Pulmonary artery endothelial cell (primary cell): ENCODE measurements at places on chromosomes 7 and 10. TPM values are rescaled to one million over a fixed set of nuclear protein-coding genes. Genes with fewer than 3 reads are reported as not detected.

DNA sequence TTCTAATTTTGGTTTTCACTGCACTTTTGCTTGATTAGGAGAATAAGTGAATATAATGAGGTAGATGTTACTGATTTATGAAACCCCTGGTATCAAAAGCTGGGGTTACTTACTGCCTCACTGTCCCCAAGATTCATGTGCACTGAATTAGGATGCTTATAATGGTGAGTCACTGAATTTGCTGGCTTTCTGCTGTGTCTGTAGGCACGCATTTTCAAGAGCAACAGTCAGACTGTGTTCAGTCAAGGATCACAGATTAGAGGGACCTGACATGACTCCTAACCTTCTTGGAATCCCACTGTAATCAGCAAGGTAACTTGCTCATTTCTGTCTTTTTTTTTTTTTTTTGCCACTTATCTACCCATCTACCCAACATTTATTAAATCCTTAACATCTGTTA is 59.7 kb downstream of the GPR85 start:
- no peak for DNase-seq

The GCK gene
- 0.26 and 0.39 TPM in 2 replicates for total RNA-seq

The ADIRF gene
- 14.3 and 36.5 TPM in 2 replicates for total RNA-seq

- no peak for DNase-seq
Measured at GRCh38 chr10:79130846-79131245, 62.1 kb downstream of the ZMIZ1 start.

The TAF6 gene
- total RNA-seq = 30.5 and 40.4 TPM in 2 replicates

The CCDC201 gene
- total RNA-seq = not detected in 2 replicates

The FZD8 gene
- 19.3 and 45.4 TPM in 2 replicates for total RNA-seq

DNA sequence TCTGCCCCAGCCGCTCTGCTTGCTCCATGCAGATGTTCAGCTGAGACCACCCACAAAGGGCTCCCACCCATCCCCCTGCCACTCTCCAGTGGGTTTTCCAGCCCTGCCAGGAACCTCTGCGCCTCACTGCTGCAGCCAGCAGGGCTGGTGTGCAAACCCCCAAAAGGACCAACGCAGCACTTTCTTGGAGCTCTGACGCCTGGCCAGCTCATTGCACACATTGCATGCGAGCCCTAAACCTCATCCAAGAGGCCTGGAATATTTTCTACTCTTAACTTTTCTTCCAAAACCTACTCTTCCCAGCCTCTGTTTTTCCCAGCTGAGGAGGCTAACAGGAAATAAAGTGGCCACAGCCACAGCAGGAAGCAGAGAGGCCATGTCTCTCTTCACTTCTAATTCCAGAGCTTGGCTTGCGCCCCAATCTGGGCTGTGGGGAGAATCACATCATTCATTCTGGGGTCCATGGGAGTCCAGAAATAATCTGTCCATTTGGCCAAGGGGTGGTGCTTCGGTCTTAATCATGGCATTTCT is 4.6 kb upstream of the FAM170B start:
- DNase-seq = no peak

The CNNM1 gene
- under 0.01 and 0.04 TPM in 2 replicates for total RNA-seq

GRCh38 chr7:31046723-31047122 is 5.4 kb upstream of the ADCYAP1R1 start:
- no peak for DNase-seq

The TRPV5 gene
- total RNA-seq = not detected in 2 replicates

DNA sequence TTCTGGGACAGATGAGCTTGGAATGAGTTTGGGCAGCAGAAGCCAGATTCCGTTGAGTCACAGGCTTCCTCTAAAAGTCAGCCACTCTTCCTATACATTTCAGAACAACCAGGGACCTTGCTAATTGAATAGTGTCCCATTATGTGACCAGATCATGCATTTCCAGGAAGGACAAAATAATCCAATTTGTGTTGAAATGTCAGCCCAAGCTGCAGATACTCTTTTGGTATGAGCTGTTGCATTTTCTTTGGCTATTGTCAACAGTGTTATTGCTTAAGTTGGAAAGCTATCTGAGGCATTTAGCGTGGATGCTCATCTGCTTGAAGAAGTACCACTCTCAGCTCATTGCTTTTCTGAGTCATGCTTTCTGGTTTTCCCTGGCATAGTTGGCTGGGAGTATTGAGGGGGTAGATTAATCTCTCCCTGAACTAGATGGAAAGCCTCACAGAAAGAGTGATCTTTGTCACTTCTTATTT is 223.7 kb upstream of the HABP2 start:
- DNase-seq = no peak

DNA sequence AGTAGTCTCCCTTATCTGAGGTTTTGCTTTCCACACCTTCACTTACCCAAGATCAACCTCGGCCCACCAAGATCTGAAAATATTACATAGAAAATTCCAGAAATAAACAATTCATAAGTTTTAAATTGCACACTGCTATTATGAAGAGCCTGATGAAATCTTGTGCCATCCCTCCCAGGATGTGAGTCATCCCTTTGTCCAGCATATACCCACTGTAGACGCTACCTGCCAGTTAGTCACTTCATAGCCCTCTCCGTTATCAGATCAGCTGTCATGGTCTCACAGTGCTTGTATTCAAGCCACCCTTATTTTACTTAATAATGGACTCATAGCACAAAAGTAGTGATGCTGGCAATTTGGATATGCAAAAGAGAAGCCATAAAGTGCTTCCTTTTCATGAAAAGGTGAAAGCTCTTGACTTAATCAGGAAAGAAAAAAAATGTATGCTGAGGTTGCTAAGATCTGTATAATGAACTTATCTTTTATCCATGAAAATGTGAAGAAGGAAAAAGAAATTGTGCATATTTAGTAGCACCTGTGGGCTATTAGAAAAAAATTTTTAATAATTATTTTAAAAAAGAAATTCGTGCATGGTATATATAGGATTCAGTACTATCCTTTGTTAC is 9.8 kb upstream of the MRPS16 start:
- DNase-seq = no peak

GRCh38 chr7:147990942-147991341 is 599.6 kb upstream of the C7orf33 start:
- no peak for DNase-seq

DNA sequence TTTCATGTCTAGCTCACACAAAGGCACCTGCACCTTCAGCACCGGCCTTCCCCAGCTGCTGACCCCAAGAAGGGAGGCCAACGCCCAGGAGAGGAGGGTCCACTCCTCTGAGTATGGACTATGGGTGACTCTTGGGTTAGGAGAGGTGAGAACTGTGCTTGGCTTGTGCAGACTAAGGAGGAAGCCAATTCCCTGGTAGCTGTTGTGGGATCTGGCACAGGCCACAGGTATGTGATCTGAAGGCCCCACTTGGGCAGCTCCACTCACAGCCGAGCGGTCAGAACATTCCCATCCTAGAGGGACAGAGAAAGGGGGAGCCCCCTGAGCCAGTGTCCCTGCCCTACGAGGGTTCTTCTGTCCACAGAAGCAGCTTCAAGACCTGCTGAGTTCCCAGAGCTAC is 52.8 kb upstream of the FIGNL1 start:
- DNase-seq = no peak

DNA sequence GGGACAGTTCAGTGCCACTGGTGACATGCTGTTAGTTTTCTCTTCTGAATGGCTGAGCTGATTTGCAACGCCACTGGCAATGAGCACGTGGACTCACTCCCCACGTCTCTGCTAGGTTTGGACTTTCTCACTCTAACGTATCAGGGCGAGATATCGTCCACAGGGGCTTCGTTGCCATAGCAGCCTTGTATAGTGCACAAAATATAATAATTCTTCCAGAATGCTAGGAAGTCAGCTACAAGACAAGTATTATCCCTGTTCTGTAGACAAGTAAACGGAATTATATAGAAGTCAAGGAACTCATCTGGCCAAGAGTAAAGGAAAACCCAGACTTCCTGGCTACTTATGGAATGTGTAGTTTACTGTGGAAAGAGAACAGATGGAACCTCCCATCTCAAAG is 226.8 kb downstream of the ARHGAP21 start:
- DNase-seq = no peak

DNA sequence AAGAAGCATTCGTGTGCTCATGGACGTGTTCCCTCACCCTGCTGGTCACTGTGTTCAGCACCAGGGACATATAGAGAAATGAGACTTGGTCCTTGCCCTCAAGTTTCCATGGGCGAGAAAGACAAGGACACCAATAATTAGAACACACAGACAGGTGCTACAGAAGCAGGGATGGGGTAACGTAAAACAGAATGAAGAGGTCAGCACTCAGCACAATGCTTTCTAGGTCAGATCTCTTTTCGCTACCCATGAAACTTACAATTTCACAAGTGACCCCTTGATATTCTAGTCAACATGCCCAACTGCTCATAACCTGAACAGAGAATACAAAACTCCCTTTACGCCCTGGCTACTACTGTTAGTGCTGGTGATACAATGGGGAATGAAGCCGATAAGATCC is 6.0 kb upstream of the ANK3 start:
- DNase-seq = no peak

DNA sequence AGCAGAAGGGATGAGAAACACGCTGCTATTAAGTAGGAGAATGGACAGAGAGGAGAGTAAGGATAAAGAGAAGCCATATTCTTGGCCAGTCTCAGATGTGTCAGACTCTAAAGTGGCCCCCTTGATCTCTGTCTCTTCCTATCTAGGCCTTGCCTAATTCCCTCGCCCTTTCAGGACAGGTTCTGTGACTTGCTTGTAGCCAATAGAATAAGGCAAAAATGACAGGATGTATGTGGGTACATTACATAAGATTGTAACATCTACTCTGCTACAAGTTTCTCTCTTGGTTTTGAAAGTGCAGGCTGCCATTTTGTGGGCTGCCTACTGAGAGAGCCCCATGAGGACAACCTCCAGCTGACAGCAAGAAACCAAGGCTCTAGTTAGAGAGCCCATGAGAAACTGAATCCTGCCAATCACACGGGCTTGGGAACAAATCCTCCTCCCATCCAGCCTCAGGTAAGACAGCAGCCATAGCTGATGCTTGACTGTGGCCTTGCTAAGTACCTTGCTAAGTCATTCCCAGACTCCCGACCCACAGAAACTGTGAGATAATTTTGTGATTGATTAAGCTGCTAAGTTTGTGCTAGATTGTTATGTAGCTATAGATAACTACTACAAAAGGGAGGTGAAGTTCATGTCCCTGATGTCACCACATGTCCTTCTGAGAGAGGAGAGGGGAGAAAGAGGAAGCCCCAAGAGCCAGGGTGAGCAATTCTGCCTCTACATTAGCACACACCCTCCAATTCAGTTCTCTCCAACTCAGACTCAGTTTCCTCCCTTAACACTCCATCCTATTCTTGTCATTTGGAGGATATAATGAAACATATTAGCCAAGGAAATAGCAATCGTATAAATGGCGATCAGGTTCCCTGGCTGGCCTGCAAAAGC is 185.5 kb downstream of the SGMS1 start:
- DNase-seq = no peak

- no peak for DNase-seq
Measured at GRCh38 chr7:33701189-33701740, 204.1 kb upstream of the BMPER start.

- no peak for DNase-seq
Measured at GRCh38 chr10:69994262-69994661, 58.4 kb upstream of the MACROH2A2 start.

GRCh38 chr7:139370301-139370942 is 10.7 kb downstream of the LUC7L2 start:
- no peak for DNase-seq

- no peak for DNase-seq
Measured at GRCh38 chr7:152074673-152075072, 49.2 kb downstream of the GALNT11 start.

The TRIL gene
- total RNA-seq = 0.33 and 0.63 TPM in 2 replicates

DNA sequence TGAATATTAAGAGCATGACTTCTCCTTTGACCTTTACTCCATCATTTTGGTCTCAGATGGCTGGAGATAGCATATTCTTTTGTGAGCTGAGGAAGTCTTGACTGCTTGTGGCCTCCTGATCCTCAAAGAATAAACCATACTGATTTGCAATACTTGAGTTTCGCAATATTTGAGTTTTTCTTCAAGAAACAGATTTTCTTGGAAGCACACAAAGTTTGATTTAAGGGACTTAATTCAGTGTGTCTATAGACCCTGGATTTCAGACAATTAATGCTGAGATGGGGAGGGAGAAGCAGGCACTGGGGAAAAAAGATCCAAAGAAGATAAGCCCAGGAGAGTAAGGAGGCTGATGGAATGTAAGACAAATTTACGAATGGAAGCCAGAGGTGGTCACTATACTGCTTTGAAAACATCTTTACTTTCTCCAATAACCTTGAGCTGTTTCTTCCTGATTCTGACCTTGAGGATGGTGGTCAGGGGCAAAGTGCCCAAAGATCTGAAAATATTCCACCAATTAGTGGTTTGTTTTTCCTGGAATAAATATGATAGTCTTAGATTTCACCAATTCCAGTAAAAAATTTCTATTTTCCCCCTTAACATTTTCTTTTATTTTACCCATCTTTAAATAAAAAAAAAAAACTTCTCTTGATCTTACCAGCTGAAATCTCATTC is 7.5 kb downstream of the EPDR1 start:
- no peak for DNase-seq

The OR2A1 gene
- total RNA-seq = 0.07 TPM in 1 of 2 replicates, not detected in the other

DNA sequence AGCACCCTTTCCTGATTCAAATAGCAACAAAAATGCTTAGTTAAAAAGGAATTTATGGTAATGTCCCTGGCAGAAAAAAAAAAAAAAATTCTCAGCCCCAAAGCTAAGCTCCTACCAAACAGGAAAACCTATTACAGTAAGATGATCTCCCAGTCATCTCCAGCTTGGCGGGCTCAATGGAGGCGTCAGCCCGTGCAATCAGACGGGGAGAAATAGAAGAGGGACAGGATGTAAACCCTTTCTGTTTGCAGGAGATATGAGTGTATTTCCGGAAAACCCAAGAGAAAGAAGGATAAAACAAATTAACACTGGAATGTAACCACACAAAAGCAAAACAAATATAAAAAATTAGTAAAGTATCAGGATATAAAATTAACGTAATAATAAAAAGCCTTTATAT is 242.8 kb downstream of the TCERG1L start:
- no peak for DNase-seq

GRCh38 chr10:114515298-114515914 is 111.1 kb upstream of the AFAP1L2 start:
- DNase-seq = no peak

The TMEM236 gene
- 0.07 and 0.11 TPM in 2 replicates for total RNA-seq

The PCDH15 gene
- total RNA-seq = not detected in 2 replicates

The ACADSB gene
- 4.5 and 5.7 TPM in 2 replicates for total RNA-seq

DNA sequence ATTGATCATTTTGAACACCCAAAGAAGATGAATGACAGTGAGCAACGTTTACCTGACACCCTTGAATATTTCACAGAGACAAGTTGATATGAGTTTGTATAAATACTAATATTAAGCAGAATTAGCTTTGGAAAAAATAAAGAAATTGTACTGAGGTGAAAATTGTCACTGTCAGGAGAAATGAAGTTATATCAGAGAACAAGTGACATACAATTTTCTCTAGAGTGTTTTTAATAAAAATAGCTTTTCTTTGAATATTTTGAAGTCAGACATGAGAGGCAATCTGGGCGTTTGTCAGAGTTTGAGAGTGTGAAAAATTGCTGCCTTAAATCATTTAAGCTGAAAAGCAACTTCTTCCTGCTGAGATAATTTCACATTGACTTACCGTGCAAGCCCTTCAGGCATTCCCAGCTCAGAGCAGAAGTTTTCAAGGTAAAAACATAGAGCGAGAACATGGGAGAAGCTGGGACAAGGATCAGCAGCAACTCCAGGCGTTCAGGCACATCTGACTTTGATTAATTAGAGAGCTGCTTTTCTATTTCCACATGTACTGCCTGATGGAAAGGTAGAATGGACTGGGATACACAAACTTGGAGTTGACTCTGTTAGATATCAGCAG is 535.9 kb downstream of the TFEC start:
- no peak for DNase-seq
